ENCODE measurements at places on chromosomes 11 and 22. TPM values are rescaled to one million over a fixed set of nuclear protein-coding genes. Genes with fewer than 3 reads are reported as not detected.

ADAMTS8 gene
- not detected for polyA plus RNA-seq

KCNE3 gene
- 90.1 TPM for polyA plus RNA-seq

SLC39A13 gene
- 5.9 TPM for polyA plus RNA-seq

TRPC6 gene
- 0.01 TPM for polyA plus RNA-seq

GRCh38 chr11:6300325-6300724 lies 20.0 kb downstream of the CAVIN3 start:
- no peak for DNase-seq

EIF1AD gene
- polyA plus RNA-seq, result 24.3 TPM

- no peak for DNase-seq
These were observed 292.3 kb upstream of the FAT3 start for GRCh38 chr11:91932151-91932821.

GRCh38 chr22:26722159-26722558 lies 64.8 kb downstream of the MIAT start:
- DNase-seq, result no peak

ACTN3 gene
- polyA plus RNA-seq, result not detected

TMEM86A gene
- polyA plus RNA-seq, result 3.5 TPM

OR51I1 gene
- polyA plus RNA-seq, result not detected

- no peak for DNase-seq
These were observed 25.1 kb downstream of the B3GAT1 start for GRCh38 chr11:134386945-134387344.

- DNase-seq, result no peak
These were observed 25.1 kb upstream of the USP47 start for GRCh38 chr11:11816511-11817314.

GRCh38 chr22:25881210-25881755 lies 139.3 kb downstream of the MYO18B start:
- no peak for DNase-seq

GLYAT gene
- not detected for polyA plus RNA-seq

DNA sequence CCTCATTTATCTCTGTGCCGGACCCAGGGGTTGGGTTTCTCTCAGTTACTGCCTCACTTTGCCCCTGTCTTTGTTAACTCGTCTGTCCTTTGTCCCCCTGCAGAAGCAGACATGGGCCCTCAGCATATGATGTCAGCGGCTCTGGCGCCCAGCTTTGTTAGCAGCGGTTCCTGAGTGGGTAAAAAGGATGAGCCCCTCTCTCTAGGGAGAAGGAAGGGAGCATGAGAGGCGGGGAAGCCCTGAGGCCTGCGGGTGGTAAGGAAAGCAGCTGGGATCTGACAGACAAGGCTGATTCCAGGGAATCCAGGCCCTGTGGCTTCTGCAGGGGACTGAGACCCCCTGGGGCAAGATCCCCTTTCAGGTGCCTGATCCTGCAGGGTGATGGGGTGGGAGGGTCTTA lies 51.7 kb downstream of the MCM5 start:
- no peak for DNase-seq

DNA sequence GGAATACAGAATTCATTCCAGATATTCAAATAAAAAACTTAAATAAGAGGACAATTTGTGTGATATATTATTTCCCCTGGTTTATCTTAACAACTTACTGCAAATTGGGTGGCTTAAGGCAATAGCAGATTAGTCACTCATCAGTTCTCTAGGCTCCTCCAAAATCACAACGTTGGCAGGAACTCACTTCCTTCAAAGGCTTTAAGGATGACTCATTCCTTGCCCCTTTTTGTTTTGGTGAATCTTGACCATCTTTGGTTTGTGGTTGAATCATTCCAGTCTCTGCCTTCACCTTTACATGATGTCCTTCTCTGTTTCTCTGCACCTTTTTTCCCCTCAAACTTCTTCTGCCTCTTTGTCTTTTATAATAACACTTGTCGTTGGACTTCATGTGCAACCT lies 3.4 kb downstream of the OR10AG1 start:
- DNase-seq, result no peak

GRCh38 chr11:117601006-117601708 lies 195.9 kb downstream of the DSCAML1 start:
- DNase-seq, result no peak

DNA sequence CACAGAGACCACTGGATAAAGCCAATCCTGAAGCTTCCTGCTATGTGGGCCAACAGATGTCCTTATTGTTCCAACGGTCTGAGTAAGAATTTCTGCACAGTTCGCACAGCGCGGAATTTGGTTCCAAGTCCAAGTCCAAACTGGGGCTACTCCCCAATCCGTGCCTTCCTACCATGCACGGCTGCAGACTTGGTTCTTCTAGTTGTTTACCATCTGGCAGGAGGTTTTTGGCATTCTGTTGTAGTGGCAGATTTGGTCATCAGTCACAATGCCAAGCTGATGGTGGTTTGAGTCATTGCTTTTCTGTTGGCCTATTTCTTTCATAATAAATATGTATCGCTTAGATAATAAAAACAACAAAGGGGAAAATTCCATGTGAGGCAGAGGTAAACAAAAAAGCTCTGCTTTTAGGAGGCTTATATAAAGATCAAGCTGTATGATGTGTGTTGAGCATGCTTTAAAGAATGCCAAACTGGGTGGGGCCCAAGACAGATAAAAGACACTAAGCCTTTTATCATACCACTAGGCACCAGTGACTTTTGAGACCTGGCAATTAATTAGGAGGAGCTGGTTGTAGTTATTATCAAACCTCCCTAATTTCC lies 52.5 kb upstream of the SYN3 start:
- no peak for DNase-seq

RFPL1 gene
- polyA plus RNA-seq, result not detected

ASPHD2 gene
- polyA plus RNA-seq, result 2.6 TPM

NPAS4 gene
- not detected for polyA plus RNA-seq

GRCh38 chr11:126103150-126103549 lies 40.5 kb upstream of the CDON start:
- DNase-seq, result no peak

DNA sequence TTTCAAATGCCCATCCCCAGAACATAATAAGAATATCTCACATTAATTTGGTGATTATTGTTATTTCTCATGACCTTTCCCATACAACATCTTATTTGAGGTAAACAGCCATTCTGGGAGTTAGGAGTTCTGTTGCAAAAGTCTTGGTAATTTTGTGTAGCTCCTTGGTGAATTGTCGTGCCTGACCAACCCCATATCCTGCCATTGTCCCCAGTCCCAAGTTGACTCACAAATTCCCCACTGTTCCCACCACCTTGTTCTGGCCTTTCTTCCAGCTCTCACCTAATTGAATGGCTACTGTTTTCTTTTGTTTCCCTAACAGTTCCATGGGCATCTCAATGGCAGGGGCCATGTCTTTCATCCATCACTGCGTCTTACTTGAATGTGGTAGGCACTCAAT lies 8.0 kb downstream of the MTNR1B start:
- no peak for DNase-seq

GRCh38 chr11:15547685-15548084 lies 433.0 kb downstream of the INSC start:
- no peak for DNase-seq

GRCh38 chr11:118012083-118012669 lies 26.0 kb downstream of the IL10RA start:
- DNase-seq, result peak; percentile 89

PANX2 gene
- polyA plus RNA-seq, result not detected

MISFA gene
- polyA plus RNA-seq, result not detected

- DNase-seq, result no peak
These were observed 12.8 kb downstream of the DKK3 start for GRCh38 chr11:11995601-11996000.

RTN4R gene
- not detected for polyA plus RNA-seq

DNA sequence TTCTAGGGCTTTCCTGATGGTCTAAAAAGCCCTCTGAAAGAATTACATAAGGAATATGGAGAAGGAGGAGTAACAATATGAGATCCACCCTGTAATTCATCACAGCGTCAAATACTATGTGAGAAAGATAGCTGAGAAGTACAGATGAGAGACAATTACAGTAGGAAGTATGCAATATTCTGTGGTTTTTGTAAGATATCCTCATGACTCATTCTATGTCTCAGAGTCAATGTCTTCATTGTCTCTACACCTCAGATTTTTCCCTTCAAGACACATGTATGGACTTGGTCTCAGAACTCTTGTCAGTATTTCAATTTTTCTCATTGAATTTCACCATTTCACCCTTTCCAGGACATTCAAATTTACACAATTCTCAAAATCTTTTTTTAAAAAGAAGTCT lies 343.3 kb upstream of the CTSC start:
- no peak for DNase-seq

CDKN1C gene
- polyA plus RNA-seq, result 4.7 TPM
